G401 (cell line): ENCODE measurements at places on chromosomes 5 and 9. TPM values are rescaled to one million over a fixed set of nuclear protein-coding genes. Genes with fewer than 3 reads are reported as not detected.

DNA sequence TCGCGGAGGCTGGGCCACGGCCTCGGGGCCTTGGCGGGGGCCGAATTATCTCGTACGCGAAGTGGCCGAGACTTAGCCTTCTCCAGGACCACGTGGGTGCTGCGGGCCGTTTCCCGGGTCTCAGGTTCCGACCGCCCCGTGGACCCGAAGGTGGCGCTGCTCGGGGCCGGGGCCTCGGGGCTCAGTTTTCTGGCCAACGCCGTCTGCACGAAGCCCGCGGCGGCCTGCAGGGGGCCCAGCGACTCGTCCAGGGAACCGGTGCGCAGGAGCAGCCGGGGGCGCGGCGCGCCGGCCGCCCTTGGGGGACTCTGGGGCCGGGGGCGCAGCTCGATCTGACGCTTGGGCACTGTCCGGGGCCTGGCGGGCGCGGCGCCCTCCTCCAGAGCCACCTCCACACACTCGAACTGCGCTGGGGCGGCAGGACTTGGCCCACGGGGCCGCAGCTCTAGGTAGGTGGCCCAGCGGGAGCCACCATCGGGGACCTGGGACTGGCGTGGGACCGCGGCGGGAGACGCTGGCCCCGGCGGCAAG is 716 bp downstream of the PROB1 start:
- DNase-seq: no peak

Gene RELL2
- total RNA-seq: 9.9 and 21.2 TPM in 2 replicates

GRCh38 chr5:124130816-124131215 is 615.6 kb downstream of the ZNF608 start:
- no peak for DNase-seq

Gene SHOC1
- not detected in 2 replicates for total RNA-seq

Gene PLPP7
- 6.4 and 8.2 TPM in 2 replicates for total RNA-seq

GRCh38 chr5:154788212-154788611 is 33.0 kb downstream of the LARP1 start:
- DNase-seq: no peak

Gene CTXN3
- total RNA-seq: not detected in 2 replicates

Gene PDLIM4
- total RNA-seq: not detected in 2 replicates

- DNase-seq: no peak
Observed at GRCh38 chr5:72584466-72584865, 77.3 kb upstream of the ZNF366 start.

DNA sequence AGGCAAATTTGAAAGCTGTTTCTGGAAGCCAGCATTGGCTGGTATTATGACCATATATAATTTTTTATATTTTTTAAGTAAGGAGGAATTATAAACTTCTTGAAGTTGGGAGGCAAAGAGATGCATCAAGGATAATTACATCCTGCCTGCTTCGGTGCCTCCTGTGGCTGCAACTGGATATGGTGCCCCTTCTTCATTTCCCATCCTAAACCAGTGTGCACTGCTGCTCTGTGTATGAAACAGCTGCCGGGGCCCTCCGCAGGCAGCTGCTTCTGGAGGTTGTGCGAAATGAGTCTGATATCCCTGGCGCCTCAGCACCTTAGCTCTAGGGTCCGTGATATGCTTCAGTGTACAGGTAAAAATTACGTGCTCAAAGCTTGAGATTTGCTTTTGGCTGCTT is 304.2 kb downstream of the ENC1 start:
- DNase-seq: no peak

DNA sequence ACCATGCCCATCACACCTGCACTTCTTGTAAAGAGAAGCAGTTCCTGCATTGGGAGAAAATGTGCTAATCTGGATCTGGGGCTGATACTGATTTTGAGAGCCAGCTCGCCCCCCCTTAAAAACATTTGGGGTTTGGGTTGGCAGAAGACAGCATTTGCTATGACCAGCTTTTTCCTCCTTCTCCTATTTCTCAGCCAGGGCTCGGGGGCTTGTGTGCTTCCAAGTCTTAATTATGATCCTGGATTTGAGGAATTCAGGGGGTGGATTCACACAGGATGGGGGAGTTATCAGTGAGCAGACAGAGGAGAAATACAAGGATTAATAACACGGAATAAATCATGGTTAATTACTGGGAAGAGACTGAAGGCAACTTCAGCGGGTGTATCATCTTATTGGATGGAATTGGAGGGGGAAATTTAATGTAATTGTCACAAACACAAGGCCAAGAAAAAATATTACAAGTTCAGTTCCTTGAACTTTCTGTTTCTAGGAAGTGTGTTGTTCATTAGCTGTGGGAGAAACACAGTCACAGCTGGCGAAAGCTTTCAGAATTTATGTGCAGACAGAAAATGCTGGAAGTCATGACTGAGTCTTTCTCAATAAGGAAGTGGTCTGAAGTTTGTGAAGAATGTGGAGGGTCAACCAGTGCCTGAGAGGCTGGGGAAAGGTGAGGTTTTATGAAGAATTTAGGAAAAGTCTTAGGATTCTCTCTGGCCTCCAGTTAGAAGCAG is 15.3 kb downstream of the C9orf152 start:
- no peak for DNase-seq

DNA sequence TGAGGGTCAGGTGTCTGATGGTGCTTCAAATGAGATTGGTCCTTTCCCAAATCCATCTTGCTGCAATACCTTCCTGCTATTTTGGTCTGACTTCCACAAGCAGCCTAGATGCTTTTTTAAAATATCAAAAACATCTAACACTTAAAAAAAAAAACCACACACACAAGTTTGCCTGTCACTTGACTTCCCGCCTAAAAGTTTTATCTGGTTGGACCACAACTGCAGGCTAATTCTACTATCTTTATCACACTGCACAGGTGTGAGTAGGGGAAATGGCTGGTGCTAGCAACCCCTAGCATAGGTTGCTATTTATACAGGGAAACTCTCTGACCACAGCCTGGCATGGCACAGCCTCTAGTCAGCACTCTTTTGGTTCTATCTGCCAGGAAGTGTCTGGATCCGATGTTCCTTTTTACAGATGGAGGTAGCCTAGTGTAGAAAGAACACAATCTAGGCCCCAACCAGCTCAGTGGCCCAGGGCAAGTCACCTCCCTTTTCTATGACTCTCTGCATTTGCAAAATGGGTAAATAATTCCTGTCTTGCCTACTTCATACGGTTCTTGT is at the start of gene HEMGN:
TSS of gene HEMGN (minus strand) at position 92 of the 564 bp plus-strand sequence. CDS start at position 56, 36 bp downstream.
- DNase-seq: no peak

Gene SPARC
- total RNA-seq: 194 and 247 TPM in 2 replicates

GRCh38 chr5:114449860-114450421 is 88.1 kb downstream of the KCNN2 start:
- peak; percentile 88 for DNase-seq

DNA sequence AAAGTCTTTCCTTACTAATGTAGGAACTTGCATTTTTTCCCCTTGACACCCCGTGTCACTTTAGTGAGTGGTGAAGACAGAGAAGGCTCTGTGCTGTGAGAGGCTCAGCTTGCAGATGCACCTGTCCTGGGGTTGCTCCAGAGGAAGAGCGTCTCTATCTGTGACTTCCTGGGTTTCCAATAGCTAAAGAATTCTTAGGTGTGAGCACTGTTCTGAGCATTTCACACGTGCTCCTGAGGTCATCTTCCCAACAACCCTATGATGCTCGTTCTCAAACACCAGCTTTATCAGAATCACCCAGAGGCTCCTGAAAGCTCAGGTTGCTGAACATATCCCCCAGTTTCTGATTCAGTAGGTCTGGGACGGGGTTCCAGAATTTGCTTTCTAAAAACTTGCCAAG is 6.4 kb upstream of the CTSV start:
- DNase-seq: no peak

DNA sequence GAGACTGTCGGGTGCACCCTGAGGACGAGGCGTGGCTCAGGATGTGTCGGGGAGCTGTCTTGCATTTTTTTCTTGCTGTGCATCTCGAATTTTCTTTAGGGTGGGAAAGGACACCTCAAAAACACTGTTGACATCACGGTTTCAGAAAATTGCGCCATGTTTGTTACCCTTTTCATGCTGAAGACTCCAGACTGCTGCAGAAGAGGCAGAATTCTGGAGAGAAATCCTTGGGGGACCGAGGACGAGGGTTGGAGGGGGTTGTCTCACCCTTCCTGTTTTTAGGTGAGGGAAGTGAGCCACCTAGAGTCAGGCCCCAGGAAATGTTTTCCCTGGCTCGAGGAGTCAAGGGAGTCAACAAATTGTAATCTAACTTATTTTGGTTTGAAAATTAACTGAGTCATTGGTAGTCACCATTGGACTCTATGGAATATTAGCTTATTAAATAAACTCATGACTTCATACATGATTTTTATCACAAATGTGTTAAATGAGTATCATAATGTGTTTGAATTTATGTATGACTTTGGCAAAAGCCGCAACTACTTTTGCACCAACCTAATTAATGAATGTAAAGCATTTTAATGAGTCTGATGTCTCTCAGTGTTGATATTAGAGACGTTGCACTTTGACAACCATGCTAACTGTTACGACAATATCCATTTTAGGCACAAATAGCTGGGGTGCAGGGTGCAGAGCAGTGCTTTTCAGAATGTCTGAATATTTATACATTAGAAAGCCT is 724 bp upstream of the LYSMD3 start:
- peak; percentile 94 for DNase-seq

GRCh38 chr5:37667846-37668245 is 172.0 kb downstream of the GDNF start:
- DNase-seq: no peak

DNA sequence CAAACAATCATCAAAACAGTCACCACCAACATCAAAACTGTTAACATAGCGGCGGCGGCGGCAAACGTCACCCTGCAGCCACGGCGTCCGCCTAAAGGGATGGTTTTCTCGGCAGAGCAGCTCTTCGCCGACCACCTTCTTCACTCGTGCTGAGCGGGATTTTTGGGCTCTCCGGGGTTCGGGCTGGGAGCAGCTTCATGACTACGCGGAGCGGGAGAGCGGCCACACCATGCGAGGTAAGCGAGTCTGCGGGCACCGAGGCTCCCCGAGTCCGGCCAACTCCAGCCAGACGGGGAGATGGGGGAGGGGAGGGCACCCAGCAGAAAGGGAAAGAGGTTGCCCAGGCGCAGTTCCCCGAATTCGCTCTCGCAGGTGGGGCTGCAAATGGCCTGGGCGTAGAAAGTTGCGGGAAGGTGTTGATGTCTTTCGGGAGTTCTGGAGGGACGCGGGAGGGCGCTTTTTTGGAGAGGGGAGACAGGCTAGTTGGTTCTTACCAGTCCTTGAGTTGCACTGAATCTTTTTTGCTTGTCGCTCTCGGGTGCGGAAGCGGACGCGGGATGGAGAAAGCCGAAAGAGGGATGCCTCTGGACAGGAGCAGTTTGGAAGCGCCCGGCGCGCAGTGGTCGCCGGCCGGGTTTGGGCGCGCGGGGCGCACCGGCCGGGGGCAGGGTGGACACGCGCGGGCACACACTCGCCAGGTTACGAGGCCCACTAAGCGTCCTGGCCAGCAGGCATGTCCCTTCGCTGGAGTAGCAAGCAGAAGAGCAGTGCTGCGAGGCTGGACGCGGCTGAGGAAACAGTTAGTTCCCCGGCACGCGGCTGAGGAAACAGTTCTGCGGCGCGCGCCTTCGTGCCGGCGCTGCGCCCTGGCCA is 849 bp downstream of the RORB start:
- no peak for DNase-seq

DNA sequence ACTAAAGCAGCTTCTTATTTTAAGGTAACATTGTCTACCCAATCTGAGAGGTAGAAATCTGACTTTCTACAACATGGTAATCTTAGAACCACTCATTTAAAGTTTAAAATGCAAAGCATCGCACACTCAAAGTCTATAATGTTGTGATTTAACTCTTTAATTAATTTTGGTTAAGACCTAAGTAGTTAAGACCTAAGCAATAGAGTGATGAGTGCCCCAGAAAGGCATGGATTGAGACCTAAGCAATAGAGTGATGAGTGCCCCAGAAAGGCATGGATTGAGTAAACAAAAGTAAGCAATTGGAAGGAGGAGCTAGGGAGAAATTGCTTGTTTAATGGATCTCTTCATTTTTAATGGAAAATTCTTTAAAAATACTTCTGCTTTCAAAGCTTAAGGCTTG is 86.8 kb downstream of the NLN start:
- DNase-seq: no peak

GRCh38 chr9:97059626-97060025 is 20.7 kb upstream of the CTSV start:
- no peak for DNase-seq

DNA sequence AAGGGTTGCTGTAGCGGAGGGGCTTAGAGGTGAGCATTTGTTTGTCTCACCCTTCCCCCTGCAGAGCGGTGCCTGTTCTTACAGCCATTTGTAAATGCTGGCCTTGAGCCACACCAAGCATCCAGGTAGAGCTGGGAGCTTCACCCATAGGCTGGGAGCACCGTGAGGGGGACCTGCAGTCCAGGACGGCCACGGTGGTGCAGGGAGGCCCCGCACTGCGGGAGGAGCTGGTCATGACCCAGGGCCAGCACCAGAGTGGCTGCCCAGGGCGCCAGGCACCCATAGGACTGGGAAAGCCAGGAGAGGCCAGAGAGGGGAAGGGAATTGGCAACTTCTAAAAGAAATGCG is 197.3 kb upstream of the ADAMTS16 start:
- peak; percentile 15 for DNase-seq

GRCh38 chr5:174283211-174284005 is 237.9 kb downstream of the NSG2 start:
- peak; percentile 73 for DNase-seq

GRCh38 chr9:136011703-136012496 is 50.7 kb upstream of the UBAC1 start:
- no peak for DNase-seq
